ENCODE measurements at places on chromosomes 4 and X.

DNA sequence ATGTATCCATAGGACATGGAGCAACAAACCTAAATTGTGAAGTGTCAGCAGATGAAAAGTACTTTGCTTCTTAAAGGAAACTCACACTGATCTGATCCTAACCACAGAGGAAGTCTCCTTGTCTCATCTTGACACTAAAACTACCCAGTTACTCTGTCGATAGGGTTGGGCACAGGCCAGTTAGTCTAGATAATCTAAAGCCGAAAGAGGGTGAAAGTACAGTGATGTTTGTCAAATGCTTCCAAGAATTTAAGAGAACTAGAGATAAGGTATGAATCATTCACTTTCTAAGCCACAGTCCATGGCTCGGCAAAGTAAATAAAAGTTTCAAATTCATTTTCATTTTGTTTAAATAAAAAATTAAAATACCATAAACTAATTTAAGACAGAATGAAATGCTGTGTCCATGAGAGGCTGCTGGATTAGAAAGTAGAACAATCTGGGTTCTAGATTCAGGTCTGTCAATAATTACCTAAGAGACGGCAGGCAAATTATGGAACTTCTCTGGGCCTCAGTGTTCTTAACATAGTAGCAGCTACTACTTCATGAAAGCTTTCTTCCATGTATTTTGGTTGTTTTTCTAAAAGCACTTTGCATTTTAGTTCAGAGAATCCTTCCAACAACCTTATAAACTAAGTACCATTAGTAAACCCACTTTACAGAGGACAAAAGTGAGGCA lies 176.7 kb downstream of the LDB2 start:
- DNase-seq = no peak

GRCh38 chr4:91837608-91838029 lies 466.1 kb upstream of the GRID2 start:
- DNase-seq = no peak

GRCh38 chr4:26785810-26786209 lies 74.8 kb upstream of the STIM2 start:
- DNase-seq = no peak

DNA sequence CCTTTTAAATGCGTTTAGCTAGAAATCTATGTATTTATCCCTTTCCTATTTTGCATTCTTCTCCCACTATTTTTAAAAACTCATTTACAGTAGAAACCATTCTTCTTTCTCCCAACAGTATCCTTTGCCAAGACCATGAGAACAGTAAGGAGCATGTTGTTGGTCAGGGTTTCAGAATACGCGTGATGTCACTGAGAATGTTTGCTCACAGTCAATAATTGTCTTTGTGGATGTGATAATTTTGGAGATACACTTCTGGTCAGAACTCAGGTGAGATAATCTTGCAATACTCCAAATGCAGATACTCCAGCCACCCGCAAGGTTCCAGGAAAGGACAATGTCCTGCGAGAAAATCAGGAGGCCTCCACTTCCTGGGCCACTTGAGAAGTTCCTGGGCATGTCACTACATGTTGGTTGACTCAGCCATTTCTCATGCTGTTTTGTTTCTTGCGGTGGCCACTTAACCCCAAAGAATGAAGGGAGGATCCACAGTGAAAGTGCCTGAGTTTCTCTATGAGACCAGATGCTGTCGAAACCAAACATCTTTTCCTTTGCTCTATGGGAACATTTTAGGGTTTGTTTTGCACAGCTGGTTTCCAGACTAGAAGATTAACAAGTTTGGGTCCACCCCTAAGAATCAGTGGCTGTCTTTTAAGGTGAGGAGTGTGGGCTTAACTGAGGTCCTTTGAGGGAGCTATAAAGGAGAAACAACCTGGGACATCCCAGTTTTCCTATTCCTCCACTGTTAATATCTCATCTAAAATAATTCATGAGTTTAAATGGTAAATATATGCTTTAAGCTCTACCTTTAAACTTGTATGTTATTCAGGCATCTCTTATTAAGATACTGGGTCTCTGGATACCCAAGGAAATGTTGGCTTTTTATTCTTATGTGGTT lies 116.0 kb downstream of the SOWAHB start:
- DNase-seq = no peak

DNA sequence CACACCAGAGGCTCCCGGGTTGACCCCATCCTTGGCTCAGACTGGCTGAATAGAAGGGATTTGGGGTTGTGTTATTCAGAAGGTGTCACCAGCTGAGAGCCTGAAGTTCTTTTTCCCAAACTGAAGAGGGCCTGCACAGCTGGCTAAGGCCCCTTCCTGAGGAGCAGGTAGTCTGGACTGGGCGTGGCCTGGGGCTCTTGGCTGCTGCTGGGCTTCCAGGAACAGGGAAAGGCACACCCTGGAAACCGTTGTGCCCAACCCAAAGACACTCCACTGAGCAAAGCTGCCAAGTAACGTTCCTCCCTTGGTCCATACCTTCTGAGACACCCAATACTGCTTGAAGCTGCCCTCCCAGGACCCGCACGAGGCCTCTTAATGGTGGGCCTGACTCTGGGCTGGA lies 8.3 kb upstream of the CXCR3 start:
- DNase-seq = no peak

GRCh38 chr4:186348433-186348832 lies 82.4 kb downstream of the F11 start:
- no peak for DNase-seq

- no peak for DNase-seq
These were observed 29.6 kb upstream of the RPL34 start for GRCh38 chr4:108590776-108591175.

GRCh38 chr4:132737344-132737743 lies 411.8 kb upstream of the PCDH10 start:
- DNase-seq = no peak

- DNase-seq = no peak
These were observed 8.6 kb downstream of the NOP14 start for GRCh38 chr4:2954358-2955185.

DNA sequence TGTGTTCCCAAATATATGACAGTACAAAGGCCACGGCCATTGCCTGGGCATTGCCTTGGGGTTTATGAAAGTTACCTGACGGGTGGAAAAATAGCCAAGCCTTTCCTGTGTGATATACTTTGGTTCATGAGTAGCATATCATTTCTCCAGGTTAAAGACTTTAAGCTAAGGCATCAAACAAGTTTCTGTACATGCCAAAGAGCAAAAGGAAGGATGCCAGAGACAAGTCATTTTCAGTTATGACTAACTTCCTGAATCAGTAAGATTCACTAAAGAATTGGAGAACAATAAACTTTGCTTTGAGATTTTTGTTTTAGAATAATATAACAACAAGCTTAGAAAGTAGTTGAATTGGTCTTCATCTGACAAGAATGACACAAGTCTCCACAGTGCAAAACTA lies 9.7 kb upstream of the GUF1 start:
- no peak for DNase-seq

DNA sequence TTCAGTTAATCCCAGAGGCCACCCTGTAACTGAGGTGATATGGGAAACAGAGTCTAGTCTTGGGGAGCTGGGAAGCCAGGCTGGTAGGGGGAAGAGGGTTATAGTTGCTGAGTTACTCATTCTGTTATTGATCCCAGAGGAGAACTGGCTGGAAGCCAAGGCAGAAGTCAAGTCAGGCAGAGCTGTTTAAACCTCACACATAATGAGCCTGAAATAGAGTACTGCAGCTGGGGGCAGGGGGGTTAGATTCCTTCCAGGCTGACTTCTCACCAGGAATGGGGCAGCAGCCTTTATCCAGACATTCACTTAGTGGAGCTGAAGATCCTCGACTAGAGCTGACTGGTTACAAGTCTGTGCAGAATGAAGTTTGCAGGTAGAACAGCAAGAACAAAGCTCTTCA lies 144.9 kb downstream of the C4orf33 start:
- peak; percentile 6 for DNase-seq

GRCh38 chr4:181293541-181293940 lies 949.7 kb upstream of the TENM3 start:
- DNase-seq = no peak

All from SK-N-DZ (cell line).